ENCODE measurements at places on chromosomes 2 and 18.

- no peak for DNase-seq
Observed at GRCh38 chr2:95234286-95234785, 27.0 kb downstream of the ZNF892 start.

DNA sequence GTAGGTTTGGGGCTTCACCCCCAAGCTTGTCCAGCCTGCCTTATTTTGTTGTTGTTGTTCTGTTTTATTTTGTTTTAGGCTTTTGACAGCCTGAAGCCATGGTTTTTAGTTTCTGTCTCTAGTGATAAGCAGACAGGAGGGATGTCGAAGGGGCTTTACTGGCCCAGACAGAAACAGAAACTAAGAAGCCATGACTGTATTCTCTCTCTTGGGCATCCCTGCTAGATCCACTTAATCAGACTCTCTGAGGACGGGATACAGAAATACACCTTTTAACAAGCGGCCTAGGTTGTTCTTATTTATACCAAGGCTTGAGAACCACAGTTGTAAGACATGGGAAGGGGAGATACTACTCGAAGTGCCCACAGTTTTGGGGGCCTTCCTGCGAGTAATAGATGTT is 330.9 kb downstream of the SLC8A1 start:
- DNase-seq, result no peak

DNA sequence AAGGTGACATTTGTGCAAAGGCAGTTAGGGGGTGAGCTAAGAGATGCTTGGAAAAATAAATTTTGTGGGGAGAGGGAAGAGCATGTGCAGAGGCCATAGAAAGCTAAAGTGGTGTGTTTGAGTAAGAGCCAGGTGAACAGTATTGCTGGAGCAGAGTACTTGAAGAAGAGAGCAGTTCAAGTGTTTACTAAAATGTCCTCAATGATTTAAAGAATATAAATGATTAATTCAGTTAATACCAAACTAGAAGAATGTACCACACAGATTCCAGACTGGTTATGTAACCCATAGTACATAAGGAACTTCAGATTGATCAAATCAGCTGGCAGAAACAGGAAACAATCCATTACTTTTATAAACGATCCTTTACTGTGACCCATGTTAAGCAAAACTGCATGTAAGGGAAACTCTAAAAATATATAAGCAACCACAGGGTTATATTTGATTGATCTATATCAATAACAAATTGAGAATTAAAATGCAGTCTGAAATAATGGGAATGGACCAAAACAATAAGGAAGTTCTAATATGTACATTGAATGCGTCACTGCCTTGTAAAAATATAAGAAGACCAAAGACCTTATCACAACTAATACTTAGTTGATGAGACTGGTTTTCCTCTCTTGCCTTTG is 76.9 kb downstream of the LDAH start:
- no peak for DNase-seq

DNA sequence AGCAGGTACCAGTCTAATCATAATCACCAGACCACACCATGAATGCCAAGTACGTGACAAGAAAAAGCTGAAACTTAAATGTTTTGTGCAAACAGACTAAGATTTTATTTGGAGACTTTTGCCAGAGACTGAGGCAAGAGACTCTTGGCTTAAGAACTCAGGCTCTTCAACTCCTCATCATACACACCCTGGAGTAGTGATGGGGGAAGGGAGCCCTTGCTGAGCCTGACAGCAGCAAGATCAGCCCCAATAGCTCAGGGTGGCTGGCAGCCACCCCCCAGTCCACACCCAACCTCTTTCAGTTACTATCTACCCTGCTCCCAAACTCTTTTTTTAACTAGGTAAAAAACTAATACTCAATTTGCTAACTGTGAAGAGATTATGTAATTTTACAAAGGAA is 114.8 kb downstream of the CCBE1 start:
- DNase-seq, result no peak

- DNase-seq, result no peak
Observed at GRCh38 chr18:25420077-25420825, 68.3 kb upstream of the ZNF521 start.

- DNase-seq, result no peak
Observed at GRCh38 chr2:30613001-30613400, 166.0 kb downstream of the LCLAT1 start.

DNA sequence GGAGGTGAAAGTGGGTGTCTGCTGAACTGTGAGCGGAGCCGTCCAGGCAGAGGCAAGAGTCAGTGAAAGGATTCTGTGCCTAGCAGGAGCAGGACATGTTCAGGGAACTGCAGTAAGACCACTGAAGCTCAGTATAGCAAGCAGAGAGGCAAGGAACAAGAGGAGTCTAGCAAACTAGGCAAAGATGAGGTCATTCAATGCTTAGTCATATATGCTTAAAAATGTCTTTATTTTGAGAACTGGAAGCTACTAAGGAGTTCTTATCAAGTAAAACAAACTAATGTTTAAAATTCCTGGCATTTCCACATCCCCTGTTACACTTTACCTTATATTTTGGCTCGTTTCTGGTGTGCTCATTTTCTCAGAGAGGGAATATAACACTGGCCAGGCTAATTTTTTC is 913.4 kb downstream of the CBLN2 start:
- DNase-seq, result no peak

DNA sequence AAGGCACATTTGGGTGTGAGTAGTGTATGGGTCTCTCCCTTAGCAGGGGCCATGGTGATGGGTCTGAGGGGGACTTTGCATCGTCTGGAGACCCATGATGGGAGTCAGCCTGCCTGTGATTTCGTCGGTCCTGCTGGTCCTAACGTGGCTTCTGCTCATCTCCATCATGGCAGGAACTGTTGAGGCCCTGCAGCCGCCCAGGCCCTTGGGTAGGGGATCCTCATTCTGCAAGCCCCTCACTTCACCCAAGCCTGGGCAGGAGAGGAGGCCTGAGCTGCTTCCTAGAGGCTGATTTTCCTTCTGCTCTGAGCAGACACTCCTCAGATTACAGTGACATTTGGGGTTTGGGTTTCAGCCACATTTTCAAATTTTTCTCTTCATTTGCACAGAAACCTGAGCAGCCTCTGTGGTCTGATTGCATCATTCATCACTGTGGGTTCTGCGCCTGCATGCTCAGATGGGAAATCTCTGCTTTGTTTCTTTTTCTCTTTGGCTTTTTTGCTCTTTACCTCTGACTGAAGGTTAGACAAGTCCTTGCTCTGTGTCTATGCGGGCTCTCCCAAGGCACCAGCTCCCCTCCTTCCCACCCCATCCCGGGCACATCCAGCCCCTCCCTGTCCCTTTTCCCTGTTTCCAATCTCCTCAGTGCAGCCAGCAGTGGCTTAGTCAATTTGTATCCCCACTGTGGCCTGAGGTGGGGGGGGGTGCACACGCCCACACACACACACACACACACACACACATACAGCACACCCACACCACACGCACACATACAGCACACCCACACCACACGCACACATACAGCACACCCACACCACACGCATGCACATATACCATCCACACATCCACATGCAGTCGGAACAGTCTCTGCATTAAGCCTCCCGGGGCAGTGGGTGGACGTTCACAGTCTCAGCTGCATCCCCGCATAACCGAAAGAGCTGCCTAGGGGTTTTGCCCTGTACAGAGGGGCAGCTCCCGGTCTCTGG is 305.4 kb upstream of the HS6ST1 start:
- DNase-seq, result peak; percentile 93

GRCh38 chr2:64939332-64939917 is 49.8 kb upstream of the SLC1A4 start:
- no peak for DNase-seq

- no peak for DNase-seq
Observed at GRCh38 chr18:78683191-78684010, 296.2 kb upstream of the SALL3 start.

GRCh38 chr2:148965623-148966437 is 72.7 kb upstream of the LYPD6B start:
- DNase-seq, result no peak

DNA sequence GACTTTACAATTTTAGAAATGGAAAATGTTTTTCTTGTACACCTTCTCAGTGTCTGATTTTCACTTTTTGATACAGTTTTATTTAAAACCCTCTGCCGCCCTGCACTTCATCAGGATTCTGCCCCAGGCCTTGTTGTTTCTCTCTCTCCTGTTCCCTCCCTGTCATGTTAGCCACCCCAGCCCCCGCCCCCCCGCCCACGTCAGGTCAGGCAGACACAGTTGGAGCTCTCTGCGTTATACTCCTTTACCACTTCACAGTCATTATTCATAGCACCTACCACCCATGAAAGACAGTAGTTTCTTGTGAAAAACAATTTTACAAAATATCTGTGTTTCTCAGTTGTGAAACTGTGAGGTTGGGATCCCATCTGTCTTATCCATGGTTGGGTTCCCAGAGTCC is 21.5 kb downstream of the ADNP2 start:
- no peak for DNase-seq

GRCh38 chr2:37780387-37780676 is 108.9 kb upstream of the CDC42EP3 start:
- DNase-seq, result peak; percentile 30

DNA sequence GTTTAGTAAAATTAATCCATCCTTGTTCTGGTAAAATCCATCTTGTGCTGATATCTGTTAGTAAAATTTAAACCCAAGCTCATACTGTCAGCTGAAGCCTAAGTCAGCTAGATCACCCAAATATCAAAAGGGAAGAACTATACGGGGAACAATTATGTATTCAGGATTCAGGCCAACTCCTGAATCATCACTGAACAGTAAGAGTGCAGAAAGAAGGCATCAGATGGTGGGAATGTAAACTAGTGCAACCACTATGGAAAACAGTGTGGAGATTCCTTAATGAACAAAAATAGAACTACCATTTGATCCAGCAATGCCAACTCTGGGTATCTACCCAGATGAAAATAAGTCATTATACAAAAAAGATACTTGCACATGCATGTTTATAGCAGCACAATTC is 81.8 kb downstream of the RAPGEF4 start:
- no peak for DNase-seq

GRCh38 chr2:157792335-157793052 is 83.6 kb downstream of the ACVR1 start:
- DNase-seq, result peak; percentile 72

DNA sequence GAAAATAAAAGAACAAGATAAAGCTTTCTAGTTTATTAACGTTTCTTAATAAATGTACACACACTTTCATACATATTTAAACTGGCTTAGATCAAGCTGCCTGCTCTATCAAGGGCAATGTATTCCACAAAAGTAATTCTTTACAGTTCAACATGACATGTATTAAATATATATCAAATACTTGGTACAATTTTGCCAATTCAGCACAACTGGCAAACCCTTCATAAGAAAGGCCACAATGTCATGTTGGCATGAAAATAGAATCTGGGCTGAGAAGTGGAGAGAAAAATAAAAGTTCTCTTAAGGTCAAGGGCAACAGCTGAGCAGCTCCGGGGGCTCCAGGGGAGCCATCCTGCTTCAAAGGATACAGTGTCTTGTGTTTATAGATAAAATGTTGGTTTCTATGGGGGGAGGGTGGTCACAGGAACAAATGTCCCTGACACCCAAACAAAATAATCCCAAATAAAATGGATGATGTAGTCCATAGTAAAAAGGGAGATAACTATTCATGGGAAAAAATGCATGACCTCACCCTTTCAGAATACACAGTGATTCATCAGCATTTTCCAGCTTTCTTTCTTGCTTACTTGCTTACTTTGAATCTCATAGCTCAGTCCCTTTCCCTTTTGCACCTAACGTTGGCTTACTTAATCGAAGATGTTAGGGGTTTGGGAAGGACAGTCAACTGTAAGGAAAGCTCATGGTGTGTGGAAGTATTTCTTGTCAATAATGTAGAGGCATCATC is 494.9 kb downstream of the NYAP2 start:
- peak; percentile 56 for DNase-seq

DNA sequence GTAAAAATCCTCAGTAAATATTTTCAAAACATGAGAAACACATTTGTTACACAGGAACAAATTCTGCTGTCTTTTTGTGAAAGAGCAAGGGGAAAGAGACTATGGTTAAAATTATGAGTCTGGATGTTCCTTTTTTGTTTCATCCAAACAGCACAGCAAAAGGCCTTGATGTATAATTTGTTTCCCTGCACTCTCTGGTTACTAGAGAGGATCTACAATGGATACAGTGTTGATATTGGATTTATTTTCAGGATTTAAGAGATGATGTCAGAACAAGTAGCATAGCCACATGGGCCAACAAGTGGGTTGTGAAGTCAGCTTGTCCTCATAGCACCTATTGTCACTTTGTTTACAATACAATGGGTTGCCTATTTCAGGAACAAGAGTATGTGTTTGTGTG is 11.3 kb upstream of the ERBB4 start:
- no peak for DNase-seq

DNA sequence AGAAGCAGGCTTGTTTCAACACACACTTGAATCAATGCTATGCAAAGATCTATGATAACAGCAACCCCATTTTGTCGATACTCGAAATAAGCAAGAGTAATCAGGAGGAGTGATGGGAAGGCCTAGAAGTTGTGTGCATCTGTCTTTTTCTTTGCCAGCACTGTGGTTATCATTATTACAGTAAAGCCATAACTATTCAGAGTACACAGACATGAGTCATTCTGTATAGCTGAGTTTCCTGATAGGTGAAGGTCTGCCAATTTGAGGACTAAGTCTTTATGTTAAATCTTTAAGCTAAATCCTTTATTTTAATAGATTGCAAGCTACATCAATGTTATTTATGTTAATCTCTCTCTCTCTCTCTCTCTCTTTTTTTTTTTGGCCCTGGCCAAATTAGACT is 1344.4 kb upstream of the CELF4 start:
- no peak for DNase-seq

GRCh38 chr2:96895746-96896651 is 26.1 kb upstream of the SEMA4C start:
- DNase-seq, result no peak

GRCh38 chr2:179595284-179595683 is 266.1 kb downstream of the ZNF385B start:
- DNase-seq, result no peak

- DNase-seq, result peak; percentile 25
Observed at GRCh38 chr18:57784034-57784800, 18.9 kb downstream of the ATP8B1 start.

DNA sequence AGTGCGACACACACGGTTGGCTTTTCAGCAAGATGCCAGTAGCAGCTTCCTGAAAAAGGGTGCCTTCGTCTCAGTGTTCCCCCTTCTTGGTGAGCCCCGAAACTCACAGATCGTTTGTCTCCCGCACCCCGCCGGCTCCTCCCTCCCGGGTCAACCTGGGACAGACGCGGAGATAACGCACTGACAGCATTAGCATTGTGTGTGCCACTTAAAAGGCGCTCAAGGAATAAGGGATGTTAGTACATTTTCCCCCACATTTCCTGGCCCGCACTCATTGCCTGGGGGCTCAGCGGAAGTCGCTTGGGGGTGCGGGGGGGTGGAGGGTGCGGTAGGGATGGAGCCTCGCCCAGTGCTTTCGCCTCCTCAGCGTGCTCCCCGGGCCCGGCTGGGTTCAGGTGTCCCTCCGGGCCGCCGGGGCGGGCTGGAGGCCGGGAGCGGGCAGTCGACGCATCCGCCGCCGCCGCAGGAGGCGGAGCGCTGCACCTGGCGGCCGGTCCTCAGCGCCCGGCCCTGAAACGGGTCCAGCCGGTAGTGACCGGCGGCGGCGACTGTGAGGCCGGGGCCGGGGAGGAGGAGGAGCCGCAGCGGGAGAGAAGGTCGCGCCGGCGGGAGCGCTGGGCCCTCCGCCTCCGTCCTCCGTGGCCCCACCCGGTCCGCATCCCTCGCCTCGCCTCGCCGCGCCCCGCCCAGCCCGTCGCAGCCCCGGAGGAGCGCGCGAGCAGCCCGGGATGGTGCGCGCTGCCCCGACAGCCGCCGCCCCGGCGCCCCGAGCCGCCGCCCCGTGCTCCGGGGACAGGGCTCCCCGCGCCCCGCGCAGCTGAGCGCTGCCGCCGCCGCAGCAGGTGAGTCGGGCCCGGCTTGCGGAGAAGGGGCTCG is at the start of gene MFSD6:
MFSD6 (plus strand) TSS at position 694 of the 876 bp plus-strand sequence. CDS start 27,675 bp downstream, outside the sequence.
- DNase-seq, result peak; percentile 74

GRCh38 chr18:499776-500631 is 497 bp downstream of the COLEC12 start:
- peak; percentile 62 for DNase-seq

All from AG20443 (cell line).